ENCODE measurements at places on chromosomes 16 and 17.

DNA sequence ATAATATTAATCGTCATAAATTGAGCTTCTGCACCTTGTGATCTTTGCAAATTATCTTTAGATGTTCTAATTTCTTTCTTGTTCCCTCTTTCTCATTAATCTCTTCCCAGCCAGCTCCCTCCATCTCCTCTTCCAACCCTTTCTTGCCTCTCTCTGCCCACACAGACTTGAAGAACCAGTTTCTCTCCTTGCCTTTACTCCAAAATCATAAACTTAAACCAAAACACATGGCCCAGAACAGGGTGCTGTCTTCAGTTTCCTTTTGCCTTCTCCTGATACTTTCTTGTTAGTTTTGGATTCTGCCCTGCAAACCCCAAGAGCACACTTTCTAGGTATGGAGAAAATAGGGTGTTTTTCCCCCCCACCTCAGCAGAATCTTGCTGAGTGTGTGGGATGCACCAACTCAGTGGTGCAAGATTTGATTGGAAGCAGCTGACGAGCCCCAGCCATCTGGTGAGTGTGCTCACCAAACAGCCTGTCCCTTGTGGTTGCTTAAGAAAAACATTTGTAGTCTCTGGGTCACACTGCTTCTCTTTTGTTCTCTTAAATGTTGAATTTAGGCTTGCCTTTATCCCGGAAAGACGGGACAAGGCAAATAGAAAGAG, 175.8 kb upstream of the MAF start:
- DNase-seq, result no peak

GRCh38 chr17:8220783-8221662, 10.6 kb upstream of the AURKB start:
- DNase-seq, result peak; percentile 83

DNA sequence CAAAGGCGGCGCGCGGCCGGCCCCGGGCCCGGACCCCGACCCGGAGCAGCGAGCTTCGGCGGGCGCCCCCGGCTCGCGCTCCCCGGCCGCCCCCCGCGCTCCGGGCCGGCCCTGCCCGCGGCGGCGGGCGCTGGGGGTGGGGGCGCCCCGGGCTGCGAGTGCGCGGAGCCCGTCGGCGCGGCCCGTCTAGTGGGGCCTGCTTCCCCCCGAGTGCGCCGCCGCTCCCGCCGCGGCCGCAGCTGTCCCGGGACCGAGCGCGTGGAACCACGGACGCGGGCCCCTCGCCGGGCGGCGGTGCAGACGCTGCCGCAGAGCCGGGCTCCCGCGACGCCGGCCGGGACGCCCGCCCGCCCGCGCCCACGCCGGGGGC, 308 bp downstream of the ADCY9 start:
- no peak for DNase-seq

DNA sequence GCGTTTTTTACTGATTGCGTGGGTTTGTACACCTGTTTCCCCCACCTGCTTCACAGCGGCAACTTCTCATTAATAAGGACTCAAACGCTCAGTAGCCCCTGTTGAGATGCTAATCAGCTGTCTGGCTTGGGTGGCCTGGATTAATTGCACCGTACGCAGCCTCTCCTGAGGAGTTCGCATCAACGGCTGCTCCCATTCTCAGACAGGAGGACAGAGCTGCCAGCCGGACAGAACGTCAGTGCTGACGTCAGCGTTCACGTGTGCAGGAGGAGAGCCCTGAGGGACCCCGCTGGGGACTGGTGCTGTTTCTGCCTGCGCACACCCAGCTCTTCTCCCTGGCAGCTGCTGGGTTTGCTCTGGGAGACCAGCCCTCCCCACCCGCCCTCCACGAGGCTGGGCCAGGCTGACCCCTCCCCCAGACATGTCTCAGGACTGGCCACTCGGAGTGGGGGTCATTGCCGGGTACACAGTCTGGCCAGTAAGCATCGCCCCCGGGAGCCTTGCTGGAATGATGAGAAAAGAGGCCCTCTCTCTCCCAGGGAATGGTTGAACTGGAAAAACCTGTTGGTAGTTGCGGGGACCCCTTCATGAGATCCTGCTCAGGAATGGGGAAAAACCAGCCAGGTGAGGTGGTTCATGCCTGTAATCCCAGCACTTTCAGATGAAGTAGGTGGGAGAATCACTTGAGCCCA, 5.7 kb upstream of the BANP start:
- no peak for DNase-seq

- no peak for DNase-seq
Measured at GRCh38 chr17:43367737-43368242, 31.0 kb upstream of the ARL4D start.

- no peak for DNase-seq
Measured at GRCh38 chr17:72120642-72121163, at the start of gene SOX9. Gene SOX9 (plus strand): TSS chr17:72121020. CDS start chr17:72121392, 372 bp downstream.

GRCh38 chr17:74413491-74413890, 18.4 kb upstream of the GPRC5C start:
- DNase-seq, result no peak

- DNase-seq, result no peak
Measured at GRCh38 chr16:83940630-83941378, 12.2 kb upstream of the OSGIN1 start.

- DNase-seq, result no peak
Measured at GRCh38 chr16:50644729-50645128, 36.4 kb downstream of the SNX20 start.

GRCh38 chr16:84207251-84207650, 16.3 kb downstream of the ADAD2 start:
- DNase-seq, result no peak

GRCh38 chr16:31108794-31109558, 790 bp downstream of the BCKDK start:
- DNase-seq, result no peak

- no peak for DNase-seq
Measured at GRCh38 chr16:54447576-54448440, 161.2 kb upstream of the IRX3 start.

GRCh38 chr16:23141033-23141432, 8.2 kb downstream of the USP31 start:
- DNase-seq, result no peak

- no peak for DNase-seq
Measured at GRCh38 chr17:40105861-40106759, 5.7 kb upstream of the NR1D1 start.

DNA sequence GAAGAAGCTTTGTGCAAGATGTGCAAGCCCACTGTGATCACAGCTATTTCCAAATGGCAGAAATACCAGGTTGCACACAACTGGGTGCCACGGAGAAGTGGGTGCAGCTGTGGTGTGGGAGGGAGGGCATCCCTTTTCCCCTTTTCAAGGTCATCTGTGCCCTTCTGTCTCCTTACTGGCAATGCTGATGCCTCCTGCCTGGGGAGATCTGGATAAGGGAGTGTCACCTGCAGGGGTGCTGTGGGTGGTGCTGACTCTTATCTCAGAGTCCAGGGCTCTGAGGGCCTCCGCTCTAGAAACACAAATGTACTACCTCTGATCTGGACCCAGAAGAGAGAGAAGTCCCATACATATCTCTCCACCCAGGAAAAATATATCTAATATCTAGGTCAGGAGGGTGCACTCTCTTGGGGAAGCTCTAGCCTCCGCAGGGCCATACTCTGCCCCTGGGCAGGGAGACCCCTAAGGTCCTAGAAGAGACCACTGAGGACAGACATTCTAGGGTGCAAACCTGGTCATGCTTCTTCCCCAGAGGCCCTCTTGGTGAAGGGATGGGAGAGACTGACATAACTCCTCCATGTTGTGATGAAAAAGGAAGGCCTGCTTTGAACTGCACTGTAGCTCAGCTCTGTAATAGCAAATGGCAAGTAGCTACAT, 18.5 kb downstream of the NPRL3 start:
- DNase-seq, result no peak

All from stimulated activated CD4-positive, alpha-beta T cell treated with anti-CD3 and anti-CD28 coated beads, Interleukin-4, amount 100 ng/mL, for 48 hours (primary cell).